ENCODE measurements at places on chromosomes 6 and 20. TPM values are rescaled to one million over a fixed set of nuclear protein-coding genes. Genes with fewer than 3 reads are reported as not detected.

- no peak overlapping the region for H3K4me3 ChIP-seq
- DNase-seq = no peak
- H3K4me1 ChIP-seq = no peaks in the 10 kb centered on the region
- peaks cover 6% of the 10 kb centered on the region for H3K36me3 ChIP-seq
- no peak overlapping the region for H3K27ac ChIP-seq
These were observed 14.2 kb upstream of the ADRM1 start for GRCh38 chr20:62288535-62289105.

DNA sequence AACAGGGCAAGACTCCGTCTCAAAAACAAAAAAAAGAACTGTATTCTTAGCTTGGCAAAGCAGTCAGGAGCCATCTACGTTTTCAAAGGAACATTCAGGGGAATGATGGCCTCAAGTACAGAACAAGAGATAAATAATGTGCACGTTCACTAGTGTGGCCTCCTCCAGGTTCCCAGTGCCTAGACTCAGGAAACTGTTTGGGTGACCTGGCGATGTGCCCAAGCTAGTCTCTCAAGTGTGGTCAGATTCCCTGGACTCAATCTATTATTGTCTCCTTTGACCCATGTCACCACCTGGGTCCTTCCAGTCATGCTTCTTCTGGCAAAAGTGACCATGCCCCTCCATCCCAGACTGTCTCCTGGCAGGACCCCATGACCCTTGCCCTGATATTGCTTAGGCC is 23.7 kb downstream of the TRAF3IP2 start:
- H3K27ac ChIP-seq = no peak overlapping the region
- peaks cover 25% of the 10 kb centered on the region for H3K4me1 ChIP-seq
- H3K36me3 ChIP-seq = no peaks in the 10 kb centered on the region
- no peak for DNase-seq
- no peaks in the 10 kb centered on the region for H3K27me3 ChIP-seq
- no peak overlapping the region for H3K4me3 ChIP-seq

GRCh38 chr20:46652699-46653098 is 1.4 kb upstream of the SLC13A3 start:
- H3K4me3 ChIP-seq = no peak overlapping the region
- H3K27ac ChIP-seq = no peak overlapping the region
- DNase-seq = peak; percentile 33
- no peaks in the 10 kb centered on the region for H3K36me3 ChIP-seq

DNA sequence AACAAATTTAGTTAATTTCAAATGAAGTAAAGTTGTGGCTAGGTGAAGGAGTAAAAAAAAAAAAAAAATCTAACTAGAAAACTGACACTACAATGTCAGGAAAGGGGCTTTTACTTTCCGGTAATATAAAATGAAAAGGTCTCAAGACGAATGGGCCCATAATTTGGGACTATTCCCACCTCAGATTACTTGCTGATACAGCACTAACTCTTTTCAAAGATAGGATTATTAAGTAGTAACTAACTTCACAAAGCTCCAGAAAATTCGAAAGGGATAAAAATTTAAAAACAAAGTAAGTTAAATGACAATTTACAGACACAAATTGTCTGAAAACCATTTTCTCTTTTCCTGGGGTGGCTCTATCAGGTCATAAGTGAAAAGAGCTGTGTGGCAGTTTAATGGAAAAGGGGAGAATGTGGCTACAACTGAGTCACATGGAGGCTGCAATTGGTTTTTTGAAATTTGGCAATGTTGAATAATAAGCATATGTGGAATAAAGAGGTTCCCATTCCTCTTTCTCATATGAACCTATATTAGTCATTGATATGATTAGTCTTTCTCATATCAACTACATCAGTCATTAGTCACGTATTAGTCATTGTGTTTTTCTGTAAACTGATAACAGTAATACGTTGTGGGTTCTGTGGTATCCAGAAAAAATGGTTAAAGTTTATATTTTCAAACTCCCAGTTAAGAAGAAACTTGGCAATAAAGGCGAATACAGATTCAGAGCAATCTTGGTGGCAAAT is 78.0 kb downstream of the RWDD2A start:
- peaks cover 16% of the 10 kb centered on the region for H3K4me1 ChIP-seq
- no peaks in the 10 kb centered on the region for H3K27me3 ChIP-seq
- H3K27ac ChIP-seq = 0 out of 2 replicates have a peak overlapping the region, but pooled peaks have one; percentile 6
- H3K36me3 ChIP-seq = no peaks in the 10 kb centered on the region

DNA sequence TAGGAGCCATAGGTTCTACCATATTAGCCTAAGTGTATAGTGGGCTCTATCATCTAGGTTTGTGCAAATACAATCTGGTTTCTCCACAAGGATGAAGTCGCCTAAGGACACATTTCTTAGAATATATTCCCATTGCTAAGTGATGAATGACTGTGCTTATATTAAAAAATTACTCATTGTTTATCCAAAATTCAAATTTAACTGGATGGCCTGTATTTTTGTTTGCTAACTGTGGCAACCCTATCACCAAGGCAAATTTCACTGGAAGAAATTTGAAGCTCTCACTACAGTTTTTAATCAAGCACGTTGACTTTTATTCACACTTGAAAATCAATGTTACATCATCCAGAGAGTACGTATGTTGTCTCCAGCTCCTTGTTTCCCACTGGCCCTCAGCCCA is 13.9 kb downstream of the GCM2 start:
- H3K27ac ChIP-seq = peak overlapping the region; percentile 8
- no peaks in the 10 kb centered on the region for H3K36me3 ChIP-seq
- DNase-seq = peak; percentile 44

Gene GMDS
- 21.0 TPM for total RNA-seq

Gene XKR7
- not detected for total RNA-seq

Gene TMEM170B
- total RNA-seq = 0.66 TPM

Gene PCSK2
- not detected for total RNA-seq

DNA sequence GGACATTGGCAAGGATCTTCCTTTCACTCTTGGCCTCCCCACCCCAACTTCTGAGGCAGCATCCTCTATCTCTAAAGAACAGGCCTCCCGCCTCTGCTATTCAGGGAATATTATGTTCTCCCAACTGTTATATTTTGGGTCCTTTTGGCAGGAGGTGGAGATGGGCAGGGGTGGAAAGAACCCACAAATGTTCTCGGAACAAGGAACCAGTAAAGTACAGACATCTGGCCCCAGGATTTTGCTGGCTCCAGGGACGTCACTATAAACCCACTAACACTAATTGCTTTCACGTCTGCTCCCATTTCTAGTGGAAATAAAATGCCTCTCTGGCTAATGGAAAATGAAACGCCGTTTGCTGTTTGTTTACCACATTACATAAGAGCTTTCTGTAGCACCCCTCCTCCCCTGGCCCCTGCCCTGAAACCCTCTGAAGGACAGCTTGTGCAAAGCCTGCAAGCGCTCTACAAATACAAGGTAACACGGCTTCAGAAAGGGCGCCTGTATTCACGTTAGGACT is 77.7 kb upstream of the TBC1D7 start:
- no peak for DNase-seq
- no peak overlapping the region for H3K27ac ChIP-seq
- no peaks in the 10 kb centered on the region for H3K27me3 ChIP-seq
- no peak overlapping the region for H3K4me3 ChIP-seq

Gene ZNF391
- 5.9 TPM for total RNA-seq

Gene MAS1
- not detected for total RNA-seq

DNA sequence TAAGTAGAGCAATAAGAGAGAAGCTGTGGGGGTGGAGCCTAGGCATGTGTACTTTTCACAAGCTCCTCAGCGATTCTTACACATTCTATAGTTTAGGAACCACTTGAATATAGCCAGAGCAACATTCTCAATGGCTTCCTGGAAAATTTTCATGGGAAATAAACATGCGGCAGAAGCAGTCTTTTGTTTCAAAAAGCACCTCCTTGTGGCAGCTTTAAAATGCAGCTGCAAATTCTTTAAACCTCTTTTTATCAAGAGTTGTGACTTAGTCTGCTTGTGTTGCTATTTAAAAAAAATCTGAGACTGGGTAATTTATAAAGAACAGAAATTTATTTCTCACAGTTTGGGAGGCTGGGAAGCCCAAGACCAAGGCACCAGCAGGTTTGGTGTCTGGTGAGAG is 23.8 kb downstream of the NKX2-2 start:
- H3K4me1 ChIP-seq = no peaks in the 10 kb centered on the region
- no peak overlapping the region for H3K27ac ChIP-seq
- H3K27me3 ChIP-seq = peaks cover 70% of the 10 kb centered on the region
- DNase-seq = peak; percentile 45

- H3K4me1 ChIP-seq = no peaks in the 10 kb centered on the region
- no peak overlapping the region for H3K4me3 ChIP-seq
- no peak overlapping the region for H3K27ac ChIP-seq
- H3K27me3 ChIP-seq = no peaks in the 10 kb centered on the region
These were observed 210.1 kb upstream of the FUT9 start for GRCh38 chr6:95805699-95806098.

Gene F13A1
- total RNA-seq = not detected

GRCh38 chr20:19304886-19305415 is 92.5 kb downstream of the SLC24A3 start:
- no peaks in the 10 kb centered on the region for H3K36me3 ChIP-seq
- no peak for DNase-seq
- no peak overlapping the region for H3K4me3 ChIP-seq
- peaks cover 44% of the 10 kb centered on the region for H3K27me3 ChIP-seq
- no peak overlapping the region for H3K27ac ChIP-seq

GRCh38 chr20:32213870-32214269 is 6.2 kb downstream of the POFUT1 start:
- no peak overlapping the region for H3K27ac ChIP-seq
- no peak for DNase-seq
- H3K27me3 ChIP-seq = no peaks in the 10 kb centered on the region
- H3K4me1 ChIP-seq = peaks cover 7% of the 10 kb centered on the region
- H3K36me3 ChIP-seq = peaks cover 40% of the 10 kb centered on the region

Gene BPIFA1
- total RNA-seq = not detected

Gene PSMB8
- total RNA-seq = 31.6 TPM

DNA sequence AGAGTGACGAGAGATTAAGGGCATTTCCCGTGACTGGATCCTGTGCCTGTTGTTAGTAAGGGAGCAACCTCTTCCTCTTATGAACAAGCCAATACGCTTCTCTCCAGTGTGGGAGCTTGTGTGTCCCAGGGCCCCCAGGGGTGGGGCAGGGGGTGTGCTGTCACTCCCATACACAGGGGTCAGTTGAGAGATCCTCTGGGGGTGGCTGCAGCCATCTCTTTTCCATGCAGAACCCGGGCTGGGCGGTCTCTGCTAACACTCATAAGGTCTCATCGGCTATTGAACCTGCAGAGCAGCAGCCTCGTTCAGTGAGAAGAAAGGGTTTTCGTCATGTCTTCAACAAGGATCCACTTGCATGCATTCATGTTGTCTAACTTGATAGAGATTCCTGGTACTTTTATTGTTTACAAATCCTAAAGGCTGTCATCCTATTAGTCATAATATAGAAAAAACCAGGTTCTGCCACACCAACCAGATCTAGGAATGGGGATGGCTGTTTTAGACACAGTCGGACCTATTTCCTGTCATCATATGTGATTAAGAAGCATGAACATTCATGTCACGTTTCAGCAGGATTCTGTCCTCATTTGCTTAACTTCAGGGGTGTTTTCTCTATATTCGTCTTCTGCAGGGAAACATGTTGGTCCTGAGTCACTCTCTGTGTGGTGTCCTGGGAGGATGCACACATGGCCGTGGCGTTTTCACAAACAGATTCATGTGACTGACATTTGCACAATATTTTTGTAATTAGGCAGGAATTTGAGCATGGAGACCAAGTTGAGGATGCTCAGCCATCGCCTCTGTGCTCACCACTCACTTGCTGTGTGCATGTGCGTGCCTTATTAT is 13.3 kb upstream of the THBS2 start:
- DNase-seq = peak; percentile 24
- H3K36me3 ChIP-seq = no peaks in the 10 kb centered on the region
- no peaks in the 10 kb centered on the region for H3K27me3 ChIP-seq
- no peak overlapping the region for H3K27ac ChIP-seq

DNA sequence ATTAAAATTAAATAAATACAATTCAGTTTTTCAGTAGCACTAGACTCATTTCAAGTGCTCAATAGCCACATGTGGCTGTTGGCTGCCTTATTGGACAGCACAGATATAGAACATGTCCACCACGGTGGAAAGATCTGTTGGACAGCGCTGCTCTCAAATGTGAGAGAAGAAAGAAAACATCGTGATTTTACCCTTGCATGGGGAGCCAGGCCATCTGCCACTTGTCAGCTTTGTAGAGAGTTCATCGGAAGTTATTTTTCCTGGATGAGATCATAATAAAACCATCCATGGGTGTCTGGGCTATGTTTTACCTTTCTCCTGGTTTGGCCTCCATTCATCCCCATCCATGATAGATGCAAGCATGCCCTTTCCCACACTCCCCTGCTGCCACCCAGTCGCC is 5.8 kb upstream of the KIF3B start:
- H3K4me1 ChIP-seq = no peaks in the 10 kb centered on the region
- no peak for DNase-seq
- H3K27me3 ChIP-seq = no peaks in the 10 kb centered on the region
- no peak overlapping the region for H3K4me3 ChIP-seq
- no peaks in the 10 kb centered on the region for H3K36me3 ChIP-seq
- H3K27ac ChIP-seq = no peak overlapping the region
